ENCODE measurements at places on chromosomes 3 and 15.

DNA sequence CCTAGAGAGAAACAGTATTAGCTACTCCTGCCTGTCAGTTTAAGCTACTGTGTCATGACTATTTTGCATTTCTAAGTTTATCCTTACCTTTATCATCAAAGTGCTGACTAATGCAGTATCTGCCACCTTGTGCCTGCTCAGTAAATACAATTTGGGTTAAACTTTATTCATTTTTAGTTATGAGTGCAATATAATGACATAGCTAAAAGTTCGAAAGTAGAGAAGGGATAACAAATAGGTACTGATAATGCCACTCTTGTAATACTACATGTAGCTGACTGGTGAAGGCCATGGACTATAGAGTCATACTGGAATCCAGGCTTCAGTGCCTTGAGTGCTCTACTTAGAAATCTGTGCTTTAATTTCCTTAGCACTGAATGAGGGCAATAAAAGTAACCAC, 480.8 kb upstream of the TPRG1 start:
- DNase-seq, result no peak

GRCh38 chr15:25378501-25378901, 60.3 kb downstream of the UBE3A start:
- no peak for DNase-seq

- DNase-seq, result no peak
These were observed 251.2 kb upstream of the CTDSPL start for GRCh38 chr3:37610529-37610928.

DNA sequence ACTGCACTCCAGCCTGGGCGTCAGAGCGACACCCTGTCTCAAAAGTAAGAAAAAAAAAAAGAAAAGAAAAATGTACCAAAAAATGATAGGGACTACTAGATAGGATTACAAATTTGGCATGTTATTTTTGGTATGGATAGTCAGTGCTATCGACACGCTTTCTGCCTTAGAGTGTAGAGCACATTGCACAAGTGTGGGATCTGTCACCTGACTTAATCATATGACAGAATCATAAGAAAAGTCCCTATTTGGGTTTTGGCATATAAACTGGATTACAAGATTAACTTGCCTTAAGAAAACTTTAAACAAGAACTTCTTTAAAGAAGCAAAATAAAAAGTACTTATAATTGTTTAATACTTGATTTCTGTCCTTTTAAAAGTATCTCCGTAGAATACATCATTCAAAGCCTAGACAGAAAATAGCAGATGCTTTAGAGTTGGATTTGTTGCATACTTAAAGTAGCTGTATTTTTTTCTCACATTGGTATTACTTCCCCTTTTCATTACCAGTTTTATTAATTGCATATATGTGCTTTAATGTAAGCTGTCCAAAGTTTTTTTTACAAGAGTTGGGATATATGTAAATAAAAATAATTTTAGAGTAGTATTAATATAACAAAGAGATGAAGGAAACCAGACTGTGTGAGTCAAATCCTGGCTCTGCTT, 7.8 kb downstream of the ATP6V1A start:
- no peak for DNase-seq

GRCh38 chr3:149575961-149576564, 81.8 kb downstream of the WWTR1 start:
- no peak for DNase-seq

DNA sequence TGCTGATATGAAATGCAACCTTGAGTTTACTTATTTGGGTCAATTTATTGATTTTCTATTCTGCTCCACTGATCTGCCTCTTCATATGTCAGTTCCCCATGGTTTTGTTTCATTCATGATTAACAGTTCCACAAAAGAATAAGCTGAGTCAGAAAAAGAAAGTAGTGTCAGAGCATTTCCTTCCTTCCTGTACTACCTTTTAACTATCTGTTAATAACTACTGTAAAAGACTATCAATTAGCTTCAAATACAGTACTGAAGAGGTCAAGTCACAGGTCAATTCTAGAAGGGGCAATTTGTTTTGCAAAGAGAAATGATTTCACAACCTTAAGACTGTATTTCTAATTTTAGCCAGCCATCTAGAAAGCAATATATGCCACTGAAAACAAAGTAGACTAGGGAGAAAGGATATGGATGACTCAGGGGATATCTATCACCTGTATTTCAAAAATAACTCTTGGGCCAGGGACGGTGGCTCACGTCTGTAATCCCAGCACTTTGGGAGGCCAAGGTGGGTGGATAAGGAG, 129.5 kb downstream of the TFDP2 start:
- peak; percentile 57 for DNase-seq

- no peak for DNase-seq
These were observed 37.5 kb upstream of the SLITRK3 start for GRCh38 chr3:165233501-165234195.

DNA sequence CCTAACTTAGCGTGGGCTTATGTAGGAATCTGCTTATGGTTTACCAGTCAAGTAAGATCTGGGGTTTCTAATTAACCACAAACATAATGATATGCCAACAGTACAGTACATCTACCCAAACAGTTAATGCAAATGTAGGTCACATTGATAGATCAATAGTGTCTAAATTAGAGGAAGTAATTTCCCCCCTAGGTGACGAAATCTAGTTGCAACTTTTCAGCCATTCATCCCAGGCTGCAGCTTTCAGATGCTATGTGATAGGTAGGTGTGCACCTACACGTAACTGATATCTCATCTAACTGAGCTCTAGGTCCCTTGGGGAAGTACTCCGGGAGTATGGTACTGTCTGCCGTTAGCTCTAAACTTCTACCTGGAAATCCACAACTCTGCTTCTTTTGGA, 57.2 kb downstream of the CRTC3 start:
- DNase-seq, result no peak

- DNase-seq, result no peak
These were observed 136.5 kb downstream of the ZNF609 start for GRCh38 chr15:64596701-64597476.

- DNase-seq, result no peak
These were observed 121.5 kb upstream of the FGF7 start for GRCh38 chr15:49301562-49301961.
